BE2C (cell line): ENCODE measurements at places on chromosomes 3 and 15.

DNA sequence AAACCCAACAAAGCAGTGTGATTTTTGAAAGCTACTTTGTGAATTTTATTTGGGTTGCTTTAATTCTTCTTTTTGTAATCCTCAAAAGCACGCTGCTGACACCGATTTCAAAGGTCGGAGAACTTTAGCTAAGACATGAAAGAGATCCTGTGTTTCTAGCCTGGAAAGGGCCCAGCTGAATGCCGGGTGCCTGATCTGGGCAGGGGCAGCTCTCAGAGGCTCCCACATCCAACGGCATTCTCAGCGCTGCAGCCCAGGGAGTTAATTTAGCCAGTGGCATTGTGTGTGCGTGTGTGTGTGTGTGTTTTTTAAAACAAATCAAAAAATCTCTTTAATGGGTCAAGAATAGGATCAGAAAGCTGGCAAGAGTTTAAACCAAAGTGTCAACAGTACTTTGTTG lies 6.6 kb downstream of the RBP1 start:
- no peak for DNase-seq

DNA sequence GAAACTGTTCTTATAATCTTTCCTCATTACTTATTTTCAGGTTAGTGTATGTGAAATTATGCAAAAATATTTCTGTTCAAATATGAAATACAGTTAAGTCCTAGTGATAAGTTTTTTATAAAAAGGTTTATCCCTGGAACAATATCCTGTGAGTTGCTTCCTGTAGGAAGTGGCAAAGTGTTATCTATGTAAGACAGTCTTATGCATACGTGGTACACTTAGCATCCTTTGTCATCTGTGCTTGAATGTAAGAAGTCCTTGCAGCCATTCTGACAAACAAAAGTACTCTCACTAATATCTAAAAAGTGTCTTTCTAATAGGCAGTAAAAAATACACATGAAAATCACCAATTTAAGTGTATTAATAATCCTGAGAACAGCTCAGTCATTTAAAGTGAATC lies 372.5 kb upstream of the BCHE start:
- no peak for DNase-seq

DNA sequence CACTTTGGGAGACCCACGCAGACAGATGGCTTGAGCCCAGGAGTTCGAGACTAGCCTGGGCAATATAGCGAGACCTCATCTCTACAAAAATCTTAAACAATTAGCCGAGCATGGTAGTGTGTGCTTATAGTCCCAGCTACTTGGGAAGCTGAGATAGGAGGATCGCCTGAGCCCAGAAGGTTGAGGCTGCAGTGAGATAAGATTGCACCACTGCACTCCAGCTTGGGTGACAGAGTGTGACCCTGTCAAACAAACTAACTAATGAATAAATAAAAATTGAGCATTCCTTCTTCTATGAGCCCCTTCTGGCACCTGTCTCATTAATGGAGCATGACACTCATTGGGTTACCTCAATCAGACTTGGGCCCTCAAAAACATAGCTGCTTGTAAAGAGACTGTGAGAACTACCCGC lies 7.5 kb downstream of the ZDHHC3 start:
- DNase-seq: no peak

GRCh38 chr15:99753066-99753465 lies 19.8 kb upstream of the LYSMD4 start:
- no peak for DNase-seq

GRCh38 chr3:27194861-27195483 lies 174.2 kb downstream of the NEK10 start:
- DNase-seq: no peak

DNA sequence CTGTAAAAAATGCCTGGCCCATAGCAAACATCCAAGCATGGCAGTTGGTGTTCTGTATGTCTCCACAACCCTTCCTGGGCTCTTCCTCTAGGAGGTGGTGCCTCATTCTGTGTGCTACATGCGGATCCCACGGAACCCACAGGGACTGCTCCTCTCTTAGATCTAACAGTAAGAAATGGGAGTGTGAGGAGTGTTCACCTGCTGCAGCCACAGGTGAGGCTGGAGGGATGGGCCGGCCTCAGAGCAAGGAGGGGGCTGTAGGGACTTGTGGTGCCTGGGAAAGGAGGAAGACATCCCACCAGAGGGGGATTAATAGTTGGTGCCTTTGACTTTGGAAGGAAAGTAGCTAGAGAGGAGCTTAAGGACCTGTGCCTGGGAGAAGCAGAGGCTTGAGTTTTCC lies 22.2 kb downstream of the SEMA3G start:
- DNase-seq: no peak

DNA sequence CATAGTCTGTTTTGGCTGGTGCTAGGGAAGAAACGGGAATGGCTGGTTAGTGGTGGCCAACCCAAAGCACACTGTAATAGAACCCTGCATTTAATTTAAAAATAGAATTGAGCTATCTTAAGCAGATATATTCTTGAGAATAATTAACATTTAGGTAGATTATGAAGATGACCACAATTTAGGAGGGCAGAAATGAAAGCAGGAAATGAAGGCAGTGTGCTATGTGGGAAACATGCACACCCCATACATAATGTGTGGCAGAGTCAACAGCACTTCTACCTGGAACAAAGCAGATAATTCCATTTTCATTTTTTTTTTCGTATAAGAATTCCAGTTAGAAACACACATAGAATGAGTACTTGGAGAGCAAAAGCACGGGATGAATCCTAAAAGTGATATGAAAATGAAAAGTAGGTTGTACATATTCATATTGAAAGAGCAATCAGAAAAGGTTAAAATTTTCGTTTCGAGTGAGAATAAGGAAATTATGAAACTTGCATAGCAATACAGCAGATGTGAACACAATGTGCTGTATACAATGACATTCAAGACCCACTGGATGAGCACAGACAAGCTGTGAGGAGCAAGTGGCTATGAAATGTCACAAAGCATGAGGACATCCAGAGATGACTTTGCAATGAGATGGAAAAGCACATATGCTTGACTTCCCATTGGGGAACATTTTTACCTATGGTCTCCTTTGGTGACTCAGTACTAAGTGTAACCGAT lies 102.6 kb downstream of the TFG start:
- DNase-seq: no peak

- no peak for DNase-seq
Observed at GRCh38 chr15:73568564-73569280, 64.5 kb downstream of the NPTN start.

DNA sequence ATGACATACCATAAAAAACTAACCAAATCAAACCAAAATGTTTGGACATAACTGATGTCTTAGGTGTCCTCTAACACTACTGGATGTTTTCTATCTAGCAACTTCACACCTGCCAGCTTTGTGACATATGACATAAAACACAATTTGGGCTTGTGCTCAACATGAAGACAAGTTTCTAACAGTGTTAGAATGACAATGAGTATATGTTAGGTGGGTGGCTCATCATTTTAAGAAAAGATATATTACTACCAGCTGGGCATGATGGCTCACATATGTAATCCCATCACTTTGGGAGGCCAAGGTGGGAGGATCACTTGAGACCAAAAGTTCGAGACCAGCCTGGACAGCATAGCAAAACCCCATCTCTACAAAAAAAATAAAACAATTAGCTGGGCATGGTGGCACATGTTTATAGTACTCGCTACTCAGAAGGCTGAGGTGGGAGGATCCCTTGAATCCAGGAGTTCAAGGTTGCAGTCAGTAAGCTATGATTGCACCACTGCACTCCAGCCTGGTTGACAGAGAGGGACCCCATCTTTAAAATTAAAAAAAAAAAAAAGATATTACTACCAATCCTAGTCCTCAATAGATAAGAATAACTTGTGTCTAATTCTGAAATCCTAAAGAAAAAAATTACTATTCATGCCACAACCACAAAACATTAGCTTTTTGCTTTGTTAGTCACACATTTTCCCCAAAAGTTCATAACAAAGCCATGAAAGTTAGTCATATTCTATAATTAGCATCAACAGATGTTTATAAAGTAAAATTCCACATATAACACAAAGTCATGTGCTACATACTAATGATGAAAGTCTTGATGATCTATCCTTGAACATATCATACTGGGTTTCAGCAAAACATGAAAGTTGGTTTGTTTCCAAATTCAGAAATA lies 59.9 kb downstream of the LRRFIP2 start:
- no peak for DNase-seq

DNA sequence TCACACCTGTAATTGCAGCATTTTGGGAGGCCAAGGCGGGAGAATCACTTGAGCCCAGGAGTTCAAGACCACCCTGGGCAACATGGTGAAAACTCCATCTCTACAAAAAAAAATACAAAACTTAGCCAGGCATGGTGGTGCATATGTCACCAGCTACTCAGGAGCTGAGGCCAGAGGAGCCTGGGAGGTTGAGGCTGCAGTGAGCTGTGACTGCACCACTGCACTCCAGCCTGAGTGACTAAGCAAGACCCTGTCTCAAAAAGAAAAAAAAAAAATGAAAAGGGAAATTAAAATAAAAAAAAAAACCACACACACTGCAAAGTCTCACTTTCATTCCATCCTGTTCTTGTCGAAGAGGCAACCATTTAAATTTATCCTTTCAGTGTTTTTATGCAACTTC lies 100.8 kb upstream of the PIAS1 start:
- DNase-seq: no peak

- DNase-seq: no peak
Observed at GRCh38 chr3:131807822-131808221, 227.0 kb downstream of the CPNE4 start.

GRCh38 chr3:73072634-73073033 lies 11.2 kb downstream of the EBLN2 start:
- no peak for DNase-seq

DNA sequence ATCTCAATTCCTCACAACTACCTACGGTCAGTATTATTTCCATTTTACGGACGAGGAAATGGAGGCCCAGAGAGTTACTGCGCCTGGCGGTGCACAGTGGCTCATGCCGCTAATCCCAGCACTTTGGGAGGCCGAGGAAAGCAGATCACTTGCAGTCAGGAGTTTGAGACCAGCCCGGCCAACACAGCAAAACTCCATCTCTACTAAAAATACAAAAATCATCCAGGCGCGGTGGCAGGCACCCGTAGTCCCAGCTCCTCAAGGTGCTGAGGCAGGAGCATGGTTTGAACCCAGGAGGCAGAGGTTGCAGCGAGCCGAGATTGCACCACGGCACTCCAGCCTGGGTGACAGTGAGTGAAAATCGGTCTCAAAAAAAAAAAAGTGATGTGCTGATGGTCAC lies 187.3 kb downstream of the XXYLT1 start:
- no peak for DNase-seq

- no peak for DNase-seq
Observed at GRCh38 chr15:41798607-41799487, 24.6 kb downstream of the MAPKBP1 start.

DNA sequence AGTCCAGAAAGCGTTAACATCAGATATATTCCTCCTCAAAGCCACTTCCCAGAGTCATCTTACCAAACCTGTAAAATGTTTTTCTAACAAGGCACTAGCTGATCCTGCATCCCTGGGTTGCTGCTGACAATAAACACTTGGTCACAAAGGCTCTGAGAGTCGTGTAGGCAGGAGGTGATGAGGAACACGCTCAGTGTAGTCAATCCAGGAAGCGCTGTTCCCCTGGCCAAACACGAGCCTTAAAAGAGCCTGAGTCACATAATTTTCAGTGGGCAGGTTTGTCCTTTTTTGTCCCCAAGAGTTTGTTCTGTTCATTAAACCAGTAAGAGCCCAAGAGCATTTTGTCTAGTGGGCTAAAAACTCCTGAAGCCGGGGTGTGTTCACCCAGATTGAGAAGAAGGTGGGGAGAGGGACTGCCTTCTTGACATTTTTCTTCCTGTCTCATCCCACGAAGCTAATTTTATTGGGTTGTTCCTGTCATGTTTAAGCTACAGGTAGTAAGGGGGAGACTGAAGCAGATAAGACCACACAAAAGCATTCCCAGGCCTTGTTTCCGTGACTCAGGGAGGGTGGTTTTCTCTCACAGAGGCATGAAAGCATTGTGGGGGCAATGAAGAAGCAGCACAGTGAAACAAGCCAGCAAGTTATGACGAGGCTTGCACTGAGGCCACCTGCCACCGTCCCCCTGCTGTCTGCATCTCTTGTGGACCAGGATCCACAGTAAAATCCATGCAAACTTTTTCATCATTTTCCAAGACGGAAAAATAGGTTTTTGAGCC lies 73.7 kb downstream of the FOXB1 start:
- DNase-seq: no peak

DNA sequence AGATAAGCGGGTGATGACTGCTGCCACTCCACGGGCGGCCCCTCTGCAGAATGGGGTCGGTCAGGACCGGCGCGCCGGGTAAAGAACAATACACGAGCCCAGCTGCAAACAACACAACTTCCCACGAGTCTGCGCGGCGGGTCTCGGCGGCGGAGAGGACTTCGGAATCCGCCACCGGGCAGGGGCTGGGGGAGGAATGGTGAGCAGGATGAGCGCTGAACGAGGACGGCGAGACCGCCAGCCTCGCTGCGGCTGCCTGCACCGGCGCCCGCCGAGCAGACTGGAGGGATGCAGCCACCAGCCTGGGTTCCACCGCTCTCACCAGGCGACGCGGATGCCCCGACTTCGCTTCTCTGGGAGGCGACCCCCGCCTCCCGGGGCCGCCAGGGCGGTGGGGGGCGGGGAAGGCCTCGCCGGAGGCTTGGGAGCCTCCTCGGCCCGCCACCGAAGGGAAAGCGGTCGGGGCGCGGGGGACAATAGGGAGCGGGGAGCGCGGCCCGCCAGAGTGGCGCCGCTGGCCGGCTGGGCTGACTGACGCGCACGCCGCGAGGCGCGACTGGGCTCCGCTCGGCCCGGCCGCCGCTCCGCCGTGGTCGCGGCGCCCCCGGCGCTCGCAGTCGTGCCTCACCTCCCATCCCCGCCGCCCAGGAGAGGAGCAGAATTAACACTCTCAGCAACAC lies 515 bp downstream of the ADAM10 start:
- DNase-seq: peak; percentile 62

DNA sequence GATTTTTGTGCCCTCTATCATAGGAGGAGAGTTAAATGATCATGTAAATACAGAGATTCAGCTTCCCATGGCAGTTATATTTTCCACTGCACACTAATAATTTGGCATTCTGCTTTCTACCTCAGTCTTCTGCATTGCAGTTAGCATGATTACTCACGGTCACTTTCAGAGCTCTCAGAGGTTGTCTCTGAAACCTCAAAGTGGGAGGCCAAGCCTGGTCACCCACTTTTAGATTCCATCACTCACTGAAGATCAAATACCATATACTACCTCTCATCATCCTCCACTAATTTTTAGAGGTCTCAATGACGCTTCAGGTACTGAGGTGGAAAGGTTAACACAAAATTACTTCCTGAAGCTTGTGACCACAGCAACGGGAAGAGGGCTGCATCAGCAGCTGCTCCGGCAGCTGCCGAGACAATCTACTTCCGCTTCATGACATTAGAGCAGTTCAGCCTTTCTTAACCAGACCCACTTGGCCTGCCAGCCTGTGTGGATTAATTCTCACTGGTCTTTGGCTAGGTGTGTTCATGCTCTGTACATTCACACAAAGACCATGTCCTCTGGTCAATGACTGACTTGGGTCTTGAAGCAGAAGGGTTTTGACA lies 416.4 kb upstream of the PDZRN3 start:
- no peak for DNase-seq

GRCh38 chr3:157475921-157476414 lies 27.2 kb downstream of the VEPH1 start:
- DNase-seq: no peak
